Central memory CD8-positive, alpha-beta T cell (primary cell): ENCODE measurements at places on chromosomes 1 and 21.

DNA sequence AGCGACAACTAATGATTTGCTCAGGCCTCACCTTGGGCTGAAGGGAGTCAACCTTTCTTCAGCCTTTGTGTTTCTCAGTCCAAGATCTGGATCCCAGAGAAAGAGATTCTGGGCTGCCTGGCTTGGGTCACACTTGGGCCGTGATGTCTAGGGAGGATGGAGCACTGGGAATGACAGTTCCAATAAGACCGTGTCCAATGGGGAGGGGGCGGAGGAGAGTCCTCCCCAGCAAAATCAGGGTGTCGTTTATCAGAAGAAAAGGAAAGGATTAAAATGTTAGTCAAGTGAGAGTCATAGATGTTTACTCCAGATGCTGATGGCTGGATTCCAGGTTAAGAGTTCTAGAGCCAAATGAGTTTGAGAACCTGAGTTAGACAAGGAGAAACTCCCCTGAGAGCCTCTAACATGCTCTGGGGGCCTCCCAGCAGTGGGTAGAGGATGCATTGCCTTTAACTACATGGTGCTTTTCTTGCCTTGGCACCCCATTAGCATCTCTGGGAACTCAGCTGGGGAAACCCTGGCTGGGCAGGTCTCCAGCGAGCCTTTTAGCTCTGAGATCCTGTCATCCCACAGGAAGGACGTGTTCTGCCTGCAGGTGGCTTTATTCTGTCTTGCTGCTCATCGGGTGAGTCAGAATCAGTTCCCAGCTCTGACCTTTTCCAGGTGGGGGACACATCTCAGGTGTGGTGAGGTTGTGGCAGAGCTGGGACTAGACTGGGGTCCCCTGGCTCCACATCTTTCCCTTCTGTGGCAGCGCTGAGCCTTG lies 22.2 kb downstream of the NIPAL3 start:
- H3K27ac ChIP-seq, result no peak overlapping the region
- DNase-seq, result no peak
- no peak overlapping the region for H3K4me3 ChIP-seq
- H3K36me3 ChIP-seq, result peaks cover 10% of the 10 kb centered on the region
- H3K27me3 ChIP-seq, result no peaks in the 10 kb centered on the region
- H3K4me1 ChIP-seq, result peaks cover 13% of the 10 kb centered on the region

- peaks cover 3% of the 10 kb centered on the region for H3K36me3 ChIP-seq
- H3K4me3 ChIP-seq, result no peak overlapping the region
- DNase-seq, result no peak
- H3K27me3 ChIP-seq, result no peaks in the 10 kb centered on the region
- no peak overlapping the region for H3K27ac ChIP-seq
Observed at GRCh38 chr1:41627491-41628280, 143.2 kb upstream of the EDN2 start.

DNA sequence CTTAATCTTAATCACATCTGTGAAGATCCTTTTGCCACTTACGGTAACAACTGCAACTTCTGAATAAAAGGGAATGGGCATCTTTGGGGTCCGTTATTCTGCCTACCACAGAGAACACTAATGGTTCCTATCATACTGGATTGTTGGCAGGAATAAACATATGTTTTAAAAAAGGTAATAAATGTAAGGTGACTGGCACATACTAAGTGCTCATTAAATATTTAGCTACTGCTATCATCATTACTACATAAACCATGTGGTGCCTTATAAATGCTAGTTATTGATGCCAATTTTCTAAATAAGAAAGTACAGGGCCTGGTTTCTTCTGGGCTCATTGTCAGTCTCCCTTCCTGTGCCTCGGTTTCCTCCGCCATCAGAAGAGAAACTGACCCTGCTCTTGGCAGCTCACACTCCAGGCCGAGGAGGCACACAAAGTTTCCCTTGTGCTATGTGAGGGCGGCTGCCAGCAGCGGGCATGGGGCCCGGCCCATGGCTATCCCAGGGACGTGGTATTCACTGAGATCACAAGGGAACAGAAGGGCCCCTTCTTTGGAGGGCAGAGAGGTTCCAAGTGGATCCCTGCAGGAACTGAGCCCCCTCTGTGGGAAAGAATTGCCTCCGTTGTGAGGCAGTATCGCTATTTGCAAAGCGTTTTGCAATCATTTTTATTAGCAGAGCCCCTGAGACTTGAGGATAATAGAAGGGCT lies 26.2 kb downstream of the NAV1 start:
- no peaks in the 10 kb centered on the region for H3K4me1 ChIP-seq
- no peak overlapping the region for H3K27ac ChIP-seq
- H3K27me3 ChIP-seq, result peaks cover 9% of the 10 kb centered on the region
- no peaks in the 10 kb centered on the region for H3K36me3 ChIP-seq
- H3K4me3 ChIP-seq, result no peak overlapping the region

DNA sequence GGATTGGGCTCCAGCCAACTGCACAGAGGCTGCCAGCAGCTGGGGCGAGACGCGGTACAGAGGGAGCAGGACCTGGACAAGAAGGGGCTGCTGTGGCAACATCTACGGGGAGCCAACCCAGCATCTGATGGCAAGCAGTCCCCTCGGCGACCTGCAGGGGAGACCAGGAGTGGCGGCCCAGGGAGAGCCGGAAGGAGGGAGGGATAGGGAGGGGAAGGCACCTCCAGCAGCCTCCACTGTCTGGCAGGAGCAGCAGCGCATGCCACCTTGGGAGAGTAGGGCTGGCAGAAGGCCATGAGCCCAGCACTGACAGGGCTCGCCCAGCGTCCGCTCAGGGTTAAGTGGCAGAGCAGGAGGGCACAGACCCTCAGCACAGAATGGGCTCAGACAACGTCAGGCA lies 17.3 kb downstream of the CHD5 start:
- no peak for DNase-seq
- peaks cover 92% of the 10 kb centered on the region for H3K27me3 ChIP-seq
- H3K4me3 ChIP-seq, result no peak overlapping the region

GRCh38 chr1:203544485-203544884 lies 50.5 kb downstream of the OPTC start:
- no peak overlapping the region for H3K27ac ChIP-seq
- no peaks in the 10 kb centered on the region for H3K36me3 ChIP-seq
- H3K27me3 ChIP-seq, result peaks cover 19% of the 10 kb centered on the region
- H3K4me1 ChIP-seq, result no peaks in the 10 kb centered on the region
- DNase-seq, result no peak

DNA sequence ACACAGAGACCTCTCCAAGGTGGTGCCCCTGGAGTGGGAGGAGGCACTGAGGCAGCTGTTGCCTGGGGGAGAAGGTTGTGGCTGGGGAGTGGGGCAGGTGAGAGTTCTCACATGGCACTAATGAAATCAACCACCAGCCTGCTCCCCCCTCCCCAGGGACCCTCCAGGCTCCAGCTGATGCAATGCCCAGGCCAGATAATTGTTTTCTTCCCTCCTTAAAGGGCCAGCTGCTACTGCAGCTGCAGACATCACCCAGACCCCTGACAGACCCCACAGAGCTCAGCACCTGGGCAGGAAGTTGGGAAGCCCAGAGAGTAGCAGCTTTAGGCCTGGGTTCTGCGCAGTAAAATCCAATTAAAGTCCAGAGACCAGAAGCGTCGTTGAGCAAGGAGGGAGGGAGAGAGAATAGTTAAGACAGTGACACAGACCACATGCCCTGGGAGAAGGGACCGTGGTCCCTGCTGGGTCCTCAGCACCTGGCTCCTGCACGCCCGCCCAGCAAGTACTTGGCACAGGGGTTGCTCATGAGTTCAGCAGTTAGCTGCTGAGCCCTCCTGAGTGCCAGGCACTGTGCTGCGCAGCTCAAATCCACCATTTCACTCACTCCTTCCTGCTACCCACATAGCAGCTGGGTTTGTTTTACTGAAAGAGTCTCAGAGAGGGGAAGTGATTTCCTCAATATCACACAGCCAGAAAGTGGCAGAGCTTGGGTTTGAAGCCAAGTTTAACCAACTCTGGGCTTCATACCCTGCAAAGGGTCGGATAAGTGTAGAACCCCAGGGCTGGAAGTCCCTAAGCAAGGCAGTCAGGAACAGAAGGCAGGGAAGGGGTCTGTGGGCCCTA lies 1.9 kb downstream of the RIMS3 start:
- H3K36me3 ChIP-seq, result peaks cover 1% of the 10 kb centered on the region
- no peak for DNase-seq
- H3K4me1 ChIP-seq, result peaks cover 20% of the 10 kb centered on the region

- H3K27ac ChIP-seq, result no peak overlapping the region
- no peak overlapping the region for H3K4me3 ChIP-seq
- H3K27me3 ChIP-seq, result no peaks in the 10 kb centered on the region
- DNase-seq, result no peak
Observed at GRCh38 chr1:82755671-82756070, 954.9 kb downstream of the ADGRL2 start.

DNA sequence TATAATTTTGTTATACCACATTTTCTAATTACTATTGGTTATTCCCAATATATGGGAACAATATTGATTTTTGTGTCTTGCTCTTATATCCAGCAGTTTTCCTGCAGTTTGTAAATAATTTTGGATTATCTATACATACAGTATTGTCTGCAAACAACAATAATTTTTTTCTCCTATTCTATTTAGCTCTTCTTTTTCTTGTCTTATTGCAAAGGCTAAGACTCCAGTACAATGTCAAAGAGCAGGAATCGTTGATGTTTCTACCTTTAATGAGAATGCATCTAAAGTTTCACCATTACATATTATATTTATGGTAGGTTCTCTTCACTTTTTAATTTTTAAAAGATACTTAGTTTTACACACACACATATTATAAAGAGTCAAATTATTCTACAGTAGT lies 4.1 kb upstream of the AVPR1B start:
- H3K4me3 ChIP-seq, result no peak overlapping the region
- no peaks in the 10 kb centered on the region for H3K36me3 ChIP-seq
- H3K27me3 ChIP-seq, result peaks cover 81% of the 10 kb centered on the region
- H3K27ac ChIP-seq, result no peak overlapping the region
- DNase-seq, result no peak

DNA sequence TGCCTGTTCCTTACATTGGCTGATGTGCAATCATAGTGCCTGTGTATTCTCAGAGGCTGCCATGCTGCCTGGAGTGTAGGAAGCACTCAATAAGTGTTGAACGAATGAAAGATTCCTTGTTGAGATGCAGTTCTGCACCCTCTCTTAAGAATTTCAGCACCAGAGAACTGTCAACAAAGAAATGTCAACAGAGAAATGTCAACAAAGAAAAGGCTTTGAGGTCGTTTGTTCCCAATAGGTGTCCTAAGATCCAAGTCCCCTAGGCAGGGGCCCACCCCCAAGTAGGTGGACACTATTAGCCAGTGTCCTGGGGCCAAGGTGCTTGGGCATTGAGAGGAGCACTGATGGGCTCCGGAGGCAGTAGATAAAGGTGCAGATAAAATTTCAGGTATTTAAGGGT lies 12.6 kb downstream of the KCND3 start:
- H3K4me1 ChIP-seq, result no peaks in the 10 kb centered on the region
- H3K27me3 ChIP-seq, result peaks cover 82% of the 10 kb centered on the region
- no peaks in the 10 kb centered on the region for H3K36me3 ChIP-seq
- no peak overlapping the region for H3K27ac ChIP-seq
- no peak for DNase-seq
- no peak overlapping the region for H3K4me3 ChIP-seq

DNA sequence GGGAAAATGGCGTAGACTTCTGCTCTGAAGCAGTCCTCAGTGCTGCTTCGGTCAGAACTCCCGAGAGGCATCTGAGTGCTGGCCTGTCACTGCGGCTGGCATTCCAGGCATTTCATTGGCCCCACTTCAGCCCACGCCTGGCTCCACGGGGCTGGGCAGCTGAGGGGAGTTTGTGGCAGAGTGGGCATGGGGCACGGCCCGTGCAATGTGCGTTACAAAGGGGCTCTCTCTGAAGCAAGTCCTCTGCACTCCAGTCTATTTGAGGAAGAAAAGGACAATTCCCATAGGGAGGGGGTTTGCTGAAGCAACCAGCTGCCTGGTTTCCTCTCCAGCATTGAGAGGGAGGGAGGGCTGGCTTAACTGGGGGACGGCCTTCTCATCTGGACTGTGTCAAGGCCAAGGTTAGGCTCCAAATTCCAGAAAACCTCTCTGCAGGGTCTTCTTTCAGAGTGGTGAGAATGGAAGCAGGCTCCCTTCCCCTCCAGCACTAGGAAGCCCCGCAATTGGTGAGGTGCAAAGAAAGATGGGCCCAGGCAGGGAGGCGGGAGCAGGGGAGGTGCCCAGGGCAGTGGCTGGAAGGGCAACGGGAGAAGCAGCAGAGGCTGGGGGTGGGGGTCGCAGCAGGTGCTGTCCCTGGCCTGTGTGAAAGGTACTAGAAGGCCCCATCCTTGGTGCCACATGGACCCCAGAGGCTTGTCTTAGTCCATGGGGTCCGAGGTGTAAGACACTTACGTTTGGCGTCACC lies 21.1 kb upstream of the GPR157 start:
- H3K27ac ChIP-seq, result no peak overlapping the region
- H3K27me3 ChIP-seq, result peaks cover 9% of the 10 kb centered on the region
- no peak for DNase-seq
- H3K36me3 ChIP-seq, result no peaks in the 10 kb centered on the region

GRCh38 chr1:15836772-15837669 lies 10.5 kb upstream of the SPEN start:
- H3K36me3 ChIP-seq, result peaks cover 23% of the 10 kb centered on the region
- H3K4me3 ChIP-seq, result peak overlapping the region; percentile 94
- no peaks in the 10 kb centered on the region for H3K4me1 ChIP-seq

- peaks cover 36% of the 10 kb centered on the region for H3K4me1 ChIP-seq
- H3K27me3 ChIP-seq, result no peaks in the 10 kb centered on the region
- peak overlapping the region; percentile 33 for H3K4me3 ChIP-seq
- H3K36me3 ChIP-seq, result peaks cover 24% of the 10 kb centered on the region
- H3K27ac ChIP-seq, result peak overlapping the region; percentile 15
- no peak for DNase-seq
Observed at GRCh38 chr1:221739018-221739676, 2.7 kb downstream of the DUSP10 start.

- no peak overlapping the region for H3K27ac ChIP-seq
- no peak for DNase-seq
- no peak overlapping the region for H3K4me3 ChIP-seq
- no peaks in the 10 kb centered on the region for H3K4me1 ChIP-seq
- peaks cover 49% of the 10 kb centered on the region for H3K27me3 ChIP-seq
- no peaks in the 10 kb centered on the region for H3K36me3 ChIP-seq
Observed at GRCh38 chr1:220300442-220301121, 28.3 kb upstream of the RAB3GAP2 start.

GRCh38 chr1:71572038-71572437 lies 491.2 kb upstream of the ZRANB2 start:
- H3K4me3 ChIP-seq, result no peak overlapping the region
- no peaks in the 10 kb centered on the region for H3K36me3 ChIP-seq
- DNase-seq, result no peak
- no peaks in the 10 kb centered on the region for H3K4me1 ChIP-seq
- no peaks in the 10 kb centered on the region for H3K27me3 ChIP-seq
- no peak overlapping the region for H3K27ac ChIP-seq

DNA sequence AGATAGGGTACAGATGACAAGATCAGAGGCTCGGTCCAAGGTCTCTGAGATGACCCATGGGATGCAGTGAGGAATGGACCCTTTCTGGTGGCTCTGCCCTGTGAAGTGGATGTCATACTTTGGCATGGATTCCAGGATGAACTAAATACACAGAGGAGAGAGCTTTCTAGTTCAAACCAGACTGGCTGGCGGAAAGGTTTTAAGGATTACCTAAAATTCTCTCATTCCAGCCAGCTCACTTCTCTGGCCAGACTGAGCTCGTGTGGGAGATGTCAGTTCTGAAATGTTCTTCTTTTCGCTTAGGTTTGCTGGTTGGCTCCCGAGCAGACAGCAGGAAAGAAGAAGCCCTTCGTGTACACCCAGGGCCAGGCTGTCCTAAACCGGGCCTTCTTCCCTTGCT lies 6.2 kb downstream of the RNPEP start:
- no peak for DNase-seq
- H3K36me3 ChIP-seq, result peaks cover 35% of the 10 kb centered on the region
- H3K4me1 ChIP-seq, result peaks cover 7% of the 10 kb centered on the region
- H3K27me3 ChIP-seq, result no peaks in the 10 kb centered on the region
